ENCODE measurements at places on chromosomes 3 and 15.

GRCh38 chr15:37101980-37102304 is 1.6 kb upstream of the MEIS2 start:
- no peak for DNase-seq

DNA sequence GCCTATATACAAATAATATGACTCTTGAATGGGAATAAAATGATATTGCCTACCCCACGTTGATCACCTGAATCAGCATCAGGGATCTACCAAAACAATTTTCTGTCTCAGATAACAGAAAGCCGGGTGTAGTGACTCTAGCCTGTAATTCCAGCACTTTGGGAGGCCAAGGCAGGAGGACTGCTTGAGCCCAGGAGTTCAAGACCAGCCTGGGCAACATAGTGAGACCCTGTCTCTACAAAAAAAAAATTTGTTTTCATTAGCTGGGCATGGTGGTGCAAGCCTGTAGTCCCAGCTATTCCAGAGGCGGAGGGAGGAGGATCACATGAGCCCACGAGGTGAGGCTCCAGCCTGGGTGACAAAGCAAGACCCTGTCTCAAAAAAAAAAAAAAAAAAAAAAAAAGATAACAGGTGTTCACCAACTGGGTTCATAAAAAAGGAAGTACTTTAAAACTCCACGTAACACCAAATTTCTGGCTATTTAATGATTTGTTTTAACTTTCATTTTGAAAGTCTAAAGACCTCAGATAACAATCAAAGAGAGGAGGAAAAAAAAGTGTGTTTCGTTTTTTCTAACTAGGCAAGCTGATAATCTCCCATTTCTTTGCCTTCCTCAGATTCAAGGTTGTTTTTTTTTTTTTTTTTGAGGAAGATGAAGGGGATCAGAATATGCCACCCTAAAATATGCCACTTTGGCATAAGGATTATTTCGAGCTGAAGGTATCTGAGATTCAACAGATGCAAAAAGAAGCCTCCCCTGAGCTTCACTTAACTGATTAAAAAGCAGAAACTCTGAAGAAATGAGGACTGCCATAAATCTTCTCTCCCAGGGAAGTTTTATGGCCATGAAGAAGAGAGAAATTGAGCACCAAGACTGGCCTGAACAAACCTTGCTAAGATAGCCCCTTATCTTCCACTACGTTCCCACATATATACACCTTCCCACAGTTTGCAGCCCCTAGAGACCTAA is 44.1 kb downstream of the TRANK1 start:
- DNase-seq, result no peak

- no peak for DNase-seq
Observed at GRCh38 chr3:129327510-129327909, 48.8 kb downstream of the HMCES start.

DNA sequence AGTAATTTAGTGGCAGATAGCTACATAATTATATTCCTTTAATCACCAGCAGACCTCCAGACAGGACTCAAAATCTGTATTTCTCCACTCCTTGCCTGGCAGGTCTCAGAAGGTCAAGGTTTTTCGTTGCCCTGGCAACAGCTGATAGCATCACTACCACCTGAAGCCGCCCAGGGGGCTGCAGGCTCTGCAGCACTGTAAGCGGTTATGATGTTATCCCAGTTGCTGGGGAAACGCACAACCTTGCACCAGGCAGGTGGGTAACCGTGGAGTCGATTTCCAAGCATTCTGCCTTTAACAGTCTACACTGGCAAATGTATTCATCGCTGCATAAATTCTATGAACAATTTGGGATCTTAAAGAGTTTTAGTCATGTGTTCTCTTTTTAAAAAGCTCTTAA is 756.3 kb downstream of the NTRK3 start:
- no peak for DNase-seq

- no peak for DNase-seq
Observed at GRCh38 chr3:186414735-186415419, 52.8 kb upstream of the DGKG start.

DNA sequence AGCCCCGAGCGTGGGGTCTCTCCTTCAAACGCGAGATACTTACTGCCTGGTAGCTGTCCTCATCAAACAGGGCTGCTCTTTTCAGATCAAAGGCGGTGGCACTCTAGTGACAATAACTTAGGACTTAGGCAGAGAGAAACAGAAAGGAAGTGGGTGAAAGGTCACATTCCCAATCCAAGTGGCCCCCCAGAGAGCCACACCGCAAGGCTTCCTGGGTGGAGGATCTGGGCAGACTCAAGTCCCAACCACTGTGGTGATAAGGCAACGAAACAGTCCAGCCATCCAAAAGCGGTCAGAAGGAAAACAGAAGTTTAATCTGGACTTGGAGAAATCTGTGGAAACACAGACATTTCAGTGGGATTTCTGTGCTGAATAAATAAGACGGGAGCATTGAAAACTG is 227.2 kb downstream of the ADAMTS17 start:
- DNase-seq, result no peak

DNA sequence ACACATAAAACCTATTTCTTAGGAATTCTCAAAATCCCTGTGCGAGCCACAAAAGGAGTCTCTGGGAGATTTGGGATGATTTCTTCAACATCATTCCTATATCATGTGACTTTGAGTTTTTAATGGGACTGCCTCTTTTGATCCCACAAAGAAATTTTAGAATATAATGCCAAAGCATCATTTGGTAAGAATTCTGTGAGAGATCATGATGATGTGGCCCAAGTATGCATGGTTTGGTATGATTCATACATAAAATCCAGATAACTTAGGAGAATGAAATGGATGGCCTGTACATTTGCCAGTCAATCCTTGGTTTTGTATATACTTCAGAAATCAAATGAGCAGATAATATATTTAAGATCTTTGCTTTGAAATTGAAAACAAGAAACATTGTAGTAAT is 61.3 kb downstream of the UBE2E2 start:
- DNase-seq, result no peak

GRCh38 chr3:191470080-191470479 is 9.1 kb downstream of the PYDC2 start:
- DNase-seq, result no peak

DNA sequence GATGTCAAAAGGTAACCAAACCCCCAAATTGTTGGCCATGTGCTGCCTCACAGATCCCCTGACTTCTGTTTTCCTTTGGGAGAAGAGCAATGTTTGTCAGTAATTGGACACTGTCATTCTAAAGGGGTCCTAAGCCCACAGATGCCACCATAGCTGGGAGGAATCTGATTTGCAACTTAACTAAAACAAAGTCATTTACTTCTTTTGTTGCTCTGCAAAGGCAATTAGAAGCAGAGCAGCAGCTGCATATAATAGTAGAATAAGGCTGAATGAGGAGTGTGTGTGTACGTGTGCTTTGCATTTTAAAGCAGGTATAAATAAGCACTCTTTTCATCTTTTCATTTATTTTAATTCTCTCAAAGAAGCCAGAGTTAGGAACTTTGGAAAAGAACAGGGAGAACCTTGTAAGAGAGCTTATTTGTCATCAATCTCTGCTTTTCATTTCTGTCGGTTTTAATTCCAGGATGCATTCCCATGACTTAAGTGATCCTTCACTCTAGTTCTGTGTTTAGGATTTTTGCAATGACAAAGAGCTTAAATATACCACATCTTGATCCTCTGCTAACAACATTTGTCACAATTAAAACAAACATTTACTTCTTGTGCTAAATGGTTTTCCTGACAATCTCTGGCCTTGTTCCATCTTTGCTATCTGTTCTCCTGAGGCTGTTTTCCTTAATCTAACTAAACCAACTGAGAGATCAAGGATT is 530.2 kb upstream of the CBLB start:
- DNase-seq, result no peak

DNA sequence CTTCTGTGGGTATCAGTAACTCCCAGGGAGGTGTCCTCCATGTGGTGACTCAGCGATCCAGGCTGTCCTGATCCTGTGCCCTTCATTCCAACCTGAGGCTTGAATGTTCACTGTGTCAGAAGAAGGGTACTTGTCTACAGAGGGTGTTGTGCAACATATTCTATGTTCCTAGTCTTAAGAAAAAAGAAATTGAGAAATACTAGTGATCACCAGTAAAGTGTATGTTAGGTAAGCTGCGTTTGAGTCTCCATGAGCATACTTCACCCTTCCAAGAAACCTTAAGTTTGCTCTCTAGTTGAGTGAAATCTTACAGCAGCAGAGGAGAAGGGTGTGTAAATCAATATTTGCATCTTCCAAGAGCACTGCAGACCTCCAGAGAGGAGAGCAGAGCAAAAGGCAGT is 122.2 kb upstream of the SLC24A5 start:
- no peak for DNase-seq

- DNase-seq, result no peak
Observed at GRCh38 chr15:40436116-40436891, 4.4 kb upstream of the BAHD1 start.

GRCh38 chr3:73228437-73228836 is 167.0 kb downstream of the EBLN2 start:
- DNase-seq, result no peak

- no peak for DNase-seq
Observed at GRCh38 chr15:61449186-61449702, 220.1 kb upstream of the RORA start.

GRCh38 chr3:15638891-15639262 is 37.3 kb downstream of the BTD start:
- DNase-seq, result no peak

- DNase-seq, result no peak
Observed at GRCh38 chr15:55695432-55695831, 47.5 kb downstream of the PRTG start.

GRCh38 chr15:40563426-40563825 is 1.4 kb downstream of the CCDC32 start:
- DNase-seq, result no peak

- no peak for DNase-seq
Observed at GRCh38 chr3:127568586-127568985, 21.9 kb downstream of the TPRA1 start.

GRCh38 chr15:57861034-57861638 is 154.6 kb downstream of the POLR2M start:
- peak; percentile 50 for DNase-seq

DNA sequence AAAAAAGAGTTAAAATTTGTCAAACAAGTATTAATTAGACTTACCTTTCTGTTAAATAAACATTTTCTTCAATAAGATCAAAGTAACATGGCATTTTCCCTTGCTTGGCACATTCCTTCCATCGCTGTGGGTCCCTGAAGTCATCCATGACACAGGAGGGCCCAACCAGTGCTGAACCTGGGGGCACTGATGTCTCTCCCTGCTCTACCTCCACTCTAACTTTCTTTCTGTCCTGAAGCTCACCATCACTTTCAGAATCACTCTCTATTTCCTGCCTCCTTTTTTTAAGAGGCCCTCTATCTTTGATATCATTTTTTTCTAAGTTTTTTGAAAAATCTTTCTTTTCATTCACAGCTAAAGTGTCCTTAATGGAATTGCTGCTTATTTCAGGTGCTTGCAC is 43.8 kb downstream of the SETD2 start:
- no peak for DNase-seq
